ENCODE measurements at places on chromosomes 11 and 22. TPM values are rescaled to one million over a fixed set of nuclear protein-coding genes. Genes with fewer than 3 reads are reported as not detected.

Gene PRG3
- not detected for total RNA-seq

DNA sequence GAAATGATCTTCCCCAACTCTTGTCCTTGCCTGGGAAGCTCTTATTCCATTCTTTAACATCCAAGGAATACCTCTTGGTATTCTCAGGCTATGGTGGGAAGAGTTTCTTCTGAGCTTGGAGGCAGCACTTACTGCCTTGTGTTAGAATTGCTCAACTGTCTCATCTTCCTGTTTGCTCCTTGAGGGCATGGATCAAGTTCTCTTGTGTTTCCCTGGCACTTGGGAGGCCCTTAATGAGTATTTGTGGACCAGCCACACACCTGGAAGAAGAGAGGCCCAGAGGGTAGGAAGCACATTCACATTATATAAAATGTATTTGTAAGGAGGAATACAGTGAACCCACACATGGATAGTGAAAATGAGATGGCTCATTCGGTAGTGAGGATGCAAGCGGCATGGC lies 3.4 kb upstream of the SORL1-AS1 start:
- DNase-seq = no peak

GRCh38 chr22:44386386-44387035 lies 73.8 kb upstream of the SHISAL1 start:
- DNase-seq = no peak

- no peak for DNase-seq
These were observed 7.3 kb downstream of the SMTN start for GRCh38 chr22:31088233-31088986.

- peak; percentile 68 for DNase-seq
These were observed 31.9 kb downstream of the COMMD9 start for GRCh38 chr11:36257351-36257750.

Gene C1QTNF5
- total RNA-seq = 0.87 TPM

- no peak for DNase-seq
These were observed 2.8 kb downstream of the POLR3H start for GRCh38 chr22:41541484-41541883.

DNA sequence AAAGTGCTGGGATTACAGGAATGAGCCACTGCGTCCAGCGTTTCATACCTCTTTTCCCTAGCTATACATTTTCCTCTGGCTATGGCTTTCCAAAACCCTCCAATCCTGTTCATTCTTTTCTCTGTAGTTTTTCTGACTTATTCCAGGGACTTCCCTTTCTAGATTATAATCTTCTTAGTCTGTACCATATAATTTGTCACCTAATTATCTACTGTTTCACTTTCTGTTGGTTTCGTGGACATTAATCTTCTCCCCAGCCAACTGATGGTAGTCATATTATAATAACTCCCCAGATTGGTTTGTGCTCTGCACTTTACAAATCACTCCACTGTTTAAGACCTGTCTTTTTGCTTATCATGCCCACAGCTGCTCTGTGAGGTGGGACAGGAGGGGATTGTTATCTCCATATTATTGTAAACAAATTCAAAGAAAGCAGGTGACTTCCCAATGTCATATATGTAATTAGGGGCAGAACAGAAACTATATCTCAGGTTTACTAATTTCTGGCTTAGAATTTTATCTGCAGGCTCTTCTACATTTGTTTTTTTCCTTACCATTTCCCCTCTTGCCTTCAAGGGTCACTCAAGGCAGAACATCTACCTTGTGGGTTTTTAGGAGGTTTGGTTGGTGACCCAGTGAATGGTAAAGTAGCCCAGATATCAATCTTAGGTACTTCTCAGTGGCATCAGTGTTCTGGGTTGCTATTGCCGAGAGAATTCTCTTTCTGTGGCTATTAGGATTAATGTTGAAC lies 23.9 kb downstream of the STIM1 start:
- DNase-seq = no peak

- no peak for DNase-seq
These were observed 29.2 kb downstream of the MN1 start for GRCh38 chr22:27772081-27772983.

DNA sequence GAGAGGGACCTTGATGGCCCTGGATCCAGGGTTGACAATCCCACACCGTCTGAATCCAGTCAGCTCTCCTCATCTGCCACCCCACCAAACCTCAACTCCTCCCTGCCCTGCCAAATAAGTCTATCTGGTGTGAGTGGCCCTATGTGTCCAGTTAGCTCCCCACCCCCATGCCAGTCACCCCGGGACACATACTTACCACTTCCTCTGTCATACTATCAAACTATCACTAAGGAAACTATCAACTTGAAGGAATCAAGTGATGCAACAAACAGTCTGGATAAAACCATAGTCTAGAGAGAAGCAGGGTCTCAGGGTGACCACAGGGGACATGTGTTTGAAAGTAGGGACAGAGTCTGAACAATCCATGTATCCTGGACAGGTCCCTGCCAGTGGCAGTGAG lies 13.2 kb upstream of the CSF2RB start:
- DNase-seq = no peak

DNA sequence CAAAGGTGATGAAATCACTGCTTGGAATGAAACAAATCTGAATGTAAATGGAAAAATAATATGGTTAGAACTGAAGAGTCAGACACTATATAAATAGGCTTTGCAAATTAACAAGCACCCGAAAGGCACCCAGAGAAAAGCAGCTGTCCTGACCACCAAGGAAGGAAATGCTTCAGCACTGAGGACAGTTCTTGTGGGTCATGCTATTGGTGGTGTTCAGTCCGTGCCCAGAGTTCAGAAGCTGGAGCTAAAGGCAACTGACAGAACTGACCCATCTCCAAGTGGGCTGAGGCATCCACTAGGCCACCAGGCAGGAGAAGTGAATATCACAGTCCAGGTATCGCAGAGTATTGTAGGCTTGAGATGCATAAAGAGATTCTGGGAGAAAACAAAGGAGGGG lies 208.9 kb downstream of the OPCML start:
- no peak for DNase-seq

- DNase-seq = no peak
These were observed 31.4 kb upstream of the AQP11 start for GRCh38 chr11:77558380-77558779.
